Fibroblast of lung (primary cell): ENCODE measurements at places on chromosomes 5 and 9. TPM values are rescaled to one million over a fixed set of nuclear protein-coding genes. Genes with fewer than 3 reads are reported as not detected.

The PCAT7 gene
- polyA plus RNA-seq, result 0.01 TPM in 2 replicates

The FAM169A gene
- polyA plus RNA-seq, result 0.61 and 0.88 TPM in 2 replicates

The DOCK8 gene
- 0.08 TPM in 1 of 2 replicates, not detected in the other for polyA plus RNA-seq

The RNF14 gene
- polyA plus RNA-seq, result 53.1 and 65.3 TPM in 2 replicates

The ARL14EPL gene
- polyA plus RNA-seq, result not detected in 2 replicates

The PTPN3 gene
- 0.52 and 1.4 TPM in 2 replicates for polyA plus RNA-seq

The MSMP gene
- not detected in 2 replicates for polyA plus RNA-seq

The RRAGA gene
- 186 and 217 TPM in 2 replicates for polyA plus RNA-seq

The TMEM171 gene
- polyA plus RNA-seq, result 1.9 and 5.8 TPM in 2 replicates

The LCN10 gene
- not detected in 2 replicates for polyA plus RNA-seq

The PIP5KL1 gene
- polyA plus RNA-seq, result 0.84 and 1.9 TPM in 2 replicates

The DND1 gene
- polyA plus RNA-seq, result 0.15 and 0.21 TPM in 2 replicates

The GPRIN1 gene
- 1.9 and 5.0 TPM in 2 replicates for polyA plus RNA-seq

- no peak for DNase-seq
Measured at GRCh38 chr9:113153599-113153998, 2.8 kb downstream of the SLC31A2 start.

DNA sequence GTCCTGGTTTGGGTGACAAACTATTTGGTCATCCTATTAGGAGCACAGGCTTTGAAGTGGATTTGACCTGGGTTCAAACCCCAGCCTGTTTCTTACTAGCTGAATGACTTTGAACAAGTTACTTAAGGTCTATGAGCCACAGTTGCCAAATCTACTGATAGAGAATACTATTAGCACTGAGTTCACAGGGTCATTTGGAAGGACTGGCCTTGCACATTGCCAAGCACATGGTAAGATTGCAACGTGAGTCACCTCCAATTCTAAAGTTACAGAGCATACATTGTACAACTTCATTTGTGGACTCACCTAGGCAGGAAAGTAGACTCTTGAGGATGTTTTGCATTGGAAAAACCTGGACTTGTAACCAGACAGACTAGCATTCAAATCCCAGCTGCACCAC lies 38.9 kb downstream of the MFAP3 start:
- DNase-seq, result peak; percentile 37

DNA sequence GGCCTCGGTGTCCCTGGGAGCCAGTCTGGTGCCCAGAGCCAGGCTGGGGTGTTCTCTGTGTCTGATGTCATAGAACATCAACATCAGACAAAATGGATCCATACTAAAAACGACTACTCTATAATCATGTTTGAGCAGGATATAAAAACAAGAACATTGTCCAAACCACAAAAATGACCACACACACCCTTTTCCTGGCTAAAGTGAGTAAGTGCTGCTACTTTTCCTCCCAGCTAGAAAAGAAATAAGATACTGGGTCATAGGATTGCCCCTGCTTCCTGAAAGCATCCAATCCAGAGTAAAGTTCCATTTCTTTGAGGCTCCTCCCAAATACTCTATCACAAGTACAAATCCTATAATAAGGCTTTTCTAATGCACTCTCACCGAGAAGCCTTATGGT lies 19.7 kb upstream of the TRAF1 start:
- peak; percentile 68 for DNase-seq

DNA sequence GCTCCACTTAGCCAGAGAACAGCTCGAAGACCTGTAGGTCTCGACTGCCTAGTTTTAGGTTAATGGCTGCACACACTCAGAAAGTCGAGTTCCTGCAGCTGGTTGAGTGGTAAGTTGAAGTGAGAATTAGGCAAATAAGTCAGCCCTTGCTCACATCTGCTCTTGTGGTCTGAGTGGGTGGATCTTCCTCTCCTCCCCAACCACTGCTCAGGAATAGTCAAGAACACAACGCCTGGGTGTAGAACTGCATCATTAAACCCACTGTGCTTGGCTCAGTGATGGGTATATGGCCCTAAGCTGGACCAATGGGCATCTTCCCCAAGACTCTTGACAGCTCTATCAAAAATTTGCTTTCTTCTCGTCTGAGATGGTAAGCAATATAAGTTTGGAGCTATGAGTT lies 20.9 kb upstream of the ADAM19 start:
- DNase-seq, result peak; percentile 61

GRCh38 chr5:178214160-178214803 lies 9.9 kb downstream of the HNRNPAB start:
- no peak for DNase-seq

GRCh38 chr5:132132138-132132537 lies 58.5 kb downstream of the CSF2 start:
- peak; percentile 83 for DNase-seq

- DNase-seq, result no peak
Measured at GRCh38 chr5:179307931-179308471, 37.3 kb downstream of the ADAMTS2 start.

DNA sequence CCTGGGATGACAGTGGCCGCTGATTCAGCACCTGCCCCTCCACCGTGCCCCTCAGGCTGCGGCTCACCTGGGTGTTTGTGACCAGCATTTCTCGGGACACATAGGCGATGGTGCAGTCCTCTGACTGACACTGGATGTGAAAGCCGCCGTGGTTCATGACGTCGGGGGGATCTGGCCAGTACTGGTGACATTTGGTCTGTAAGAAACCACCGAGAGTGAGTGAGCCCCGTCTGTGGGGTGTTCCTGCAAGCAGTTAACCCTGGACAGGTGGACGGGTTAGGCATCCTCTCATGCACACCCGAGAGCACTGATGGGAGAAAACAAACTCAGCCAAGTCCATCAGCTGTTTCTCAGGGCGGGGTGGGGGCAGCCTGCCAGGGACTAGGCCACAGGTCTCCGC lies 62.5 kb upstream of the EPB41L4B start:
- DNase-seq, result no peak

DNA sequence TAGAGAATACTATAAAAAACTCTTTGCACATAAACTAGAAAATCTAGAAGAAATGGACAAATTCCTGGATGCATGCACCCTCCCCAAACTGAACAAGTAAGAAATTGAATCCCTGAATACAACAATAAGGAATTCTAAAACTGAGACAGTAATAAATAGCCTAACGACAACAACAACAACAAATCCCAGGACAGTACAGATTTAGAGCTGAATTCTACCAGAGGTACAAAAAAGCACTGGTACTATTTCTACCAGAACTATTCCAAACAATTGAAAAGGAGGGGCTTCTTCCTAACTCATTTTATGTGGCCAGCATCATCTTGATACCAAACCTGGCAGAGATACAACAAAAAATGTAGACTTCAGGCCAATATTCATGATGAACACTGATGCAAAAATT lies 394.4 kb upstream of the RORB start:
- no peak for DNase-seq

- DNase-seq, result no peak
Measured at GRCh38 chr5:159031513-159031912, 68.2 kb downstream of the EBF1 start.

GRCh38 chr5:26009742-26010141 lies 1028.6 kb downstream of the CDH9 start:
- DNase-seq, result no peak

- DNase-seq, result peak; percentile 63
Measured at GRCh38 chr5:92519811-92520632, 1061.0 kb downstream of the NR2F1-AS1 start.

DNA sequence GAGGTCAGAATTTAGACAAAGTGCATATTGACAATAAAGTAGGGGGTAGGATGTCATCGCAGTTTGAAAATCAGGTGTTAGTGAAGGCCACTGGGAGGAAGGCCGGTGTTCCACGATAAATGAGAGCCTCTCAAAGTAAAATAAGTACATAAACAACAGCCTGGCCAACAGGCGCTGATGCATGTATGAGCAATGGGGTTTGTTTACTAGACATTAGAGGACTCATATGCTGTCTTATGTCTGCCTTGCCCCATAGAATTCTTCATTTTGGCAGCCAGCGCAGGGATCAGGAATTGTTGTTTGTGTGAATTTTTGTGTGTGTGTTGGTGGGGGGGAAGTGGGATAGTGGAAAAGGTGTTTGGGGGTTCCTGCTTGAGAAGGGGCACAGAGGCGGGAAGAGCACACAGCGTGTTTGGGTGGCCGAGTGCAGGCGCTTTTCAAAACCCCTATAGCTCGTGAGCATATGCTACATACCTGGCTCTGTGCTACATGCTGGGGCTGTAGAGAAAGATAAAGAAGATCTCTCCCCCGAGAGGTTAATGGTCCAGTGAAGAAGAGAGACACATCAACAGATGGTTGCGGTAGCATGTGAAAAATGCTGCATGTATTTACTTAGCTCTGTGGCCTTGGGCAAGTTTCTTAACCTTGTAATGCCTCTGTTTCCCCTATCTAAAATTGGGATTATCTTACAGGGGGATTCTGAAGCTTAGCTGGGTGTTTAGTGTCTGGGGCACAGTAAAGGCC lies 11.5 kb downstream of the SNX30 start:
- DNase-seq, result peak; percentile 54

DNA sequence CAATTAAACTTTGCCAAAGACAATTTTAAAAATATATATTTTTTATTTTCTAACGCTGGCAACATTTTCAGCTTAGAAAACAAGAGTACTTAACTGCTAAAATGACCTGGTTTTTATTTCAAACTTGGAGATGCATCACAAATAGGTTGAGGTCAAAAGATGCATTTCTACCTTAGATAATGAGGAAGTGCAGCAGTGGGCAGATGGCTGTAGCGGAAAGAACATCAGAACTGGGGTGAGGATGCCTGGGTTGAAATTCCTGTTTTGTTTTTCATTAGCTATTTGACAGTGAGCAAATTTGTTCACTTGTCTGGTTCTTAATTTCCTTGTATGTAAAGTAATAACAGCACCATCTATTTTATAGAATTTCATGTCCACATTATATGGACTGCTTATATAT lies 524.8 kb upstream of the KLF4 start:
- no peak for DNase-seq

- no peak for DNase-seq
Measured at GRCh38 chr9:75389101-75389500, 300.8 kb downstream of the OSTF1 start.

- DNase-seq, result no peak
Measured at GRCh38 chr5:140318792-140319191, 15.9 kb upstream of the PFDN1 start.

GRCh38 chr5:170219615-170220014 lies 13.2 kb upstream of the C5orf58 start:
- DNase-seq, result peak; percentile 84

DNA sequence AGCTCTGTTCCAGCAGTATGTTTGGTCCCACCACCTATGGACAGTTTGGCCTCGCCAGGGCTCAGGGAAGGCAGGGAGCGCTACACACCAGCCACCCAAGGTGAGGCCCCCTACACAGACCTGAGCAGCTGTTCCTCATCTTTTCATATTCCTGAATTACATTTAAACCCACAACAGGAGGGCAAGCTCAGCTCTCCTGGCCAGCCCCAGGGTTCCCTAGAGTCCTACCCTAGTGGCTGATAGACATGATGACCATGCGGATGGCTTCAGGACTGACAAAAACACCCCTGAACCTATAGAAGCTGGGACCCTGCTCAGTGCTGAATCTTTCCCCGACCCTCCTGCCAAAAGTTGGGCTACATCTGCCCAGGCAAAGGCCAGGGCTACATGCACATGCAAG lies 6.7 kb upstream of the FOXE1 start:
- DNase-seq, result no peak
